ENCODE measurements at places on chromosomes 1 and 21. TPM values are rescaled to one million over a fixed set of nuclear protein-coding genes. Genes with fewer than 3 reads are reported as not detected.

CDK18 gene
- total RNA-seq, result 1.3 TPM

FAM229A gene
- total RNA-seq, result 34.6 TPM

CDA gene
- total RNA-seq, result not detected

CFHR4 gene
- not detected for total RNA-seq
